ENCODE measurements at places on chromosomes 12 and 14. TPM values are rescaled to one million over a fixed set of nuclear protein-coding genes. Genes with fewer than 3 reads are reported as not detected.

DNA sequence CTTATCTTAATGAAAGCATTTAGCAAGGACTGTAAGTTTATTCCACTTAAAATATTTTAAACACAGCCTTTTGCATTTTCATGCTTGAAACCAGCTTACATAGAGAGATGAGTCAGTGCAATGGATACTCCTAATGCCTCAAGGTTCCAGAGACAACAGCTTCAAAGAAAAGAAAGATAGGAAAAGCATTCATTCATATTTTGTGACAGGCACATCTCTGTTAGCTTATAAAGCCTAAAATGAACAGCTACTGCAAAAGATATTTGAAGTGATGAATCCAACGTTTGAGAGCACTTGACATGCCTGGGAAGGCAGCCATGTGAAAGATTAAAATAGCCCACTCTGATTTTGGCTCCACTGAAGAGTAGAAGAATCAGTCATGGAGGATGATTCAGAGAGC lies 814.5 kb downstream of the RPS29 start:
- no peak for ATAC-seq

SERPINA10 gene
- total RNA-seq: not detected

FGF6 gene
- total RNA-seq: not detected

- ATAC-seq: no peak
Measured at GRCh38 chr12:50776749-50777728, 13.1 kb downstream of the ATF1 start.

- ATAC-seq: no peak
Measured at GRCh38 chr14:54138354-54139038, 181.9 kb upstream of the BMP4 start.

HOXC6 gene
- total RNA-seq: 1.6 TPM

SYCP3 gene
- 0.12 TPM for total RNA-seq

GRCh38 chr14:42626986-42627385 lies 1020.3 kb downstream of the LRFN5 start:
- no peak for ATAC-seq

FAM186B gene
- 0.36 TPM for total RNA-seq

ARHGEF25 gene
- 1.5 TPM for total RNA-seq

GRCh38 chr12:7460375-7461259 lies 16.7 kb upstream of the CD163L1 start:
- peak; percentile 71 for ATAC-seq

GRCh38 chr12:49622501-49623141 lies 740 bp upstream of the PRPF40B start:
- peak; percentile 30 for ATAC-seq

DNA sequence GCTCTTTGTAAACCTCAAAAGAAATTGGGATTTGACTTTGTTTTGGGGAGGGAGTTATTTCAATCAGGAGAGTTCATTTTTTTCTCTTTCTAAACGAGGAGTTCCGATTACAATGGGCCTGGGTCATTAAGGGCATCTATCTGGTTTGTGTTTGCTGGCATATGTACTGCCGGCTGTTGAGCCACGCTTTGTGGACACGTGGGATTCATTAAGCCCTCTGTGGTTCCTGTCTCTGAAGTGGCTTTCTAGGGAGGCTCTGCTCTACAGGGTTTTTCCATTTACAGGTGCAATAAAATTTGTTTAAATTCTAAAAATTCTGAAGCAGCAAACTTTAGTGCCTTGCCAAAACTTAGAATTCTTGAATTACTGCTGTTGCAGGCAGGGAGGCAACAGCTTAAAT lies 57.9 kb downstream of the GNS start:
- no peak for ATAC-seq

REP15 gene
- total RNA-seq: 0.40 TPM

DNA sequence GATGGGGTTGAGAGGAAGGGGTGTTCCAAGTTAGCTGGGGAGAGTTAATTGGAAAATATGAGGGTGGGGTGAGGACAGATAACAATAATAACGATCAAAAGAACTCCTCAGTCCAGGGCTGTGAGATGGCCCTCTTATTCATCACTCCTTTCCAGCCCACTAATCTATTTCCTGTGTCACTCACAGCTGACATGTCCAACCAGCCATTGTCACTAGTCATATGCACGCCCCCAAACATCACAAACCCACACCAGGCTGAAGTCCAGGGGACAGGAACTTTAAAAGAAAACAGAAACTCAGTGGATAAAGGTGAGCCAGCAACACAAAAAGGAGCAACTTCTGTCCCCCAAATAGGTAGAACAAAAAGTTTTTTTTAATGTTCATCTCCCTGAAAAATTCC lies 911 bp downstream of the CALCOCO1 start:
- ATAC-seq: no peak

DNA sequence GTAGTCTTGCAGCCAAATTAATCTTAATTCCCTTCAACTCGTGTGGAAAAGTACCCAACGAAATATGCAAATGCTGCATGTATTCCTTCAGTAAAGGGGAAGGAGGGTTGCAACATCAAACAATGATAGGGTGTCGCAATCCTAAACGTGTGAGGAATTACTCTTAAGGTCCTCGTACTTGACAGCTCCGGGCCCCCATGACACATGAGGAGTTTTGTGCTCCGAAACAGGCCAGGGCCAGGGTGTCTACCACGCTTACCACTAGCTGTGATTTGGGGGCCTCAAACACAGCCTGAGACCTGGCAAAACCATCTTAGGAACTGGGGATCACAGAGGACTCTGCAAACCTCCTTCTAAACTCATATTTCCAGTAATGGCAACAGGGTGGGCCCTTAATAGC lies 20.4 kb downstream of the FOS start:
- ATAC-seq: peak; percentile 43

GRCh38 chr12:26880625-26881024 lies 47.6 kb upstream of the ITPR2 start:
- ATAC-seq: no peak

DNA sequence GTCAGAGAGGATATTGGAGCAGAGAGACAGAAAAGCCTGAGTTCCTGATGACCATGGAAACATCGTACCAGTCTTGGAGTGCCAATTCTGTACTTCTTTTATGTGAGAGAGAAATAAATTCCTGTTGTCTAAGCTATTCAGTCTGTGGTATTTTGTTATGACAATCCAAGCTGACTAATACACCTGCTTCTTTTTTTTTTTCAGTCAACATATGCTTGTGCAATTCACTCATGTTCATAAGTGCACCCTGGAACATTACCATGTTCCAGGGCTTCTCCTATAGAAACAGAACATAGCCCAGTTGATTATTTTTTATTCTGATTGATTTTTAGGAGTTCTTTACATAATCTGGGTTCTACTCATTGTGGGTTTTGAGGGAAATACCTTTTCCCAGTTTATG lies 1.7 kb upstream of the CHPT1 start:
- peak; percentile 50 for ATAC-seq

CD4 gene
- total RNA-seq: 2.2 TPM

HSP90AA1 gene
- 192 TPM for total RNA-seq

DNA sequence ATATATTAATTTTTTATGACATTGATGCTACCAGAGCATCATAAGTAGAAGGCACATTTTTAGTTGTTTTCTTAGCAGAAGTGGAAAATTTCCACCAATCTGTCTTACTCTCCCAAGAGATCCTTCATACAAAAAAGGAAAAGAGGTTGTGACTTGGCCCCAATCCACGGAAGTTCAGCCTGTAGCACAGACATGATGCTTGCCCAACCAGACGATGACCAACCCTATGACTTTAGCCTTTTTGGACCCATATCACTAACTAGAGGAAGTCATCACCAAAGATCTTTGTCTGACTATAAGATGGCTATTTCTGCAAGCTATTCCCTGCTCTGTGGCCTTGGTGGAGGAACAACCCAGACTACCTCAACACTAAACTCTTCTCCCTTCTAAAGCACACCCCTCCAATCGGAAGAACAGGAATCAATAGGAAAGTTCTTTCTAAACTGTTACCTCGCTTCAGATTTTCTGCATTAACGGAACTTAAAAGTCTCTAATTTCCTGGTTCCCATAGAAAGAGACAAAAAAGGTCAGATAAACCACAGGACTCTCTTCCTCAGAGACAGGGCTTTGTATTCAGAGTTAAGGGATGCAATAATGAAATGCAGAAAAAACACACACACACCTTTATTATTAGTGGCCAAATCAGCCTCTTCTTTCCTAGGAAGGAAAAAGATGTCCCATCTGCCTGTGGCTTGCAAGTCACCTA lies 4.1 kb upstream of the RHOJ start:
- no peak for ATAC-seq

DNA sequence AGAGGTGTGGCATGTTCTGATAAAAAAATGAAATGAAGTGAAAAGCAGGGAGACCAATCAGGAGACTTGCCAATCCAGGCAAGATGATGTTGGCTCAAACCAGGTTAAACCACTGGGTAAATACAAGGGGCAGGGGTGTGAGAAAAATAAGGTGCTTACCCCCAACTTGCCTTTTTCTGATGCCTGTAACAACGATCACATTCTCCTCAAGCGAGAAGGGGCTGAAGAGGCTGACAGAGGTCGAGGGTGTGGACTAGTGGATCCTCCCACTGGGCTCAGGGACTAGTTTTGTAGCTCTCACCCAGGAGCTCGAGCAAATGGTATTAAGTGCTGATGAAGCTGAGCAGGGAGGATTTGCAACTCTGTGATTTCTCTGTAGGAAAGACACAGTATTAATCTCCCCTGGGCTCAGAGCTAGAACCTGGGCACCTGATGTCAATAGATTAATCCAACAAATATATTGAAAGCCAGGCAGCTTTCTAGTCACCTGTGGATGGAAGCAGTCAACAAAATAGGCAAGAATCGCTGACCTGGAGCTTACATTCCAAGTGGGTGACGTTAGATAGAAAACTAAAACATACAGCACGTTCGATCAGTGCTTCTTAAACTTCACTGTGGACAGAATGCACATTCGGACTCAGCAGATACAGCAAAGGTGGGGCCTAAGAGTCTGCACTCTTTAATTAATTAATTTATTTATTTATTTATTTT lies 15.2 kb upstream of the EAPP start:
- ATAC-seq: no peak

GRCh38 chr12:99847936-99848335 lies 136.8 kb downstream of the ANKS1B start:
- ATAC-seq: no peak

Measured in esophagus mucosa (tissue), 1 donor.